ENCODE measurements at places on chromosomes 11 and 22. TPM values are rescaled to one million over a fixed set of nuclear protein-coding genes. Genes with fewer than 3 reads are reported as not detected.

DNA sequence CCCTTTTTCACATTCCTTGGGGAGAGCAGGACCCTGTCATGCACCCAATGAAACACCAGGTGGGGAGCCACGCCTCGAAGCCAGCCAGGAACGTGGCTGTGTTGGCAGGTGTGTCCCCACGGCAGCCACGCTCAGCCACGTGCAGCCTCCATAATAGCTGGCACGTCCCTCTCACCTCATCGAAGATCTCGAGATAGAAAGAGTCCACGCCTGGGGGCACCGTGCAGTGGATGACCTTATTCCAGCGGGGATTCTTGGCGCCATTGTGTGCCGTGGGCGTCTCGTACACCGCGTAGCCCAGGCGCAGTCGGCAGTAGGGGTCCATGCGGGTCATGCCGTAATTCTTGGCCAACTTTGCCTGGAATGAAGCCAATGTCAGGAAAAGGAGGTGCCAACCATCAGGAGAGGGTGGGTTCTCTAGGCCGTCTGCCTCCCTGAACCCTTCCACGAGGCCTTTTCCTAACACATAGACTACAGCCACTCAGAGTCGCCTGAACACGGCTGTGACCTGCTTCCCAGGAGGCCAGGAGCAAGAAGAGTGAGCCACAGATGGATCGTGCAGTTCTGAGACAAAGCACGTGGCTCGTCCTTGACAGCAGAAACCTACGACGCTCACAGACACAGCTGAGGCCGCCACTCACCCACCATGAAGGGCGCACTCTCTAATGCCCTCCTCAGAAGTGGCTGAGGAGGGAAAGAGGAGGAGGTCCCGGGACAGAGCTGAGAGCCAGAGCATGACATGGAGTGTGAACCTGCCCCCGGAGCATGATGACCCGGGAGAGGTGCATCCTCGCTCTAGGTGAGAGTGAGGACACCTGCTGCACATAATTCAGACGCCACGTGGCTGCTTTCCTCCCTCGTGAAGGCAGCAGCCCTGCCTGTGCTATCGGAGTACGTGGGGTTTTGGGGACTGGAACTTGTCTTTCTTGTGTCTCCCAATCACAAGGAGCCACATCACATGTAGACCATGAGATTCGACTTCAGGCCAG, 19.1 kb downstream of the TOLLIP start:
- DNase-seq: no peak

GRCh38 chr11:67398661-67399563, 2.7 kb downstream of the PPP1CA start:
- no peak for DNase-seq

The KCNJ4 gene
- not detected for total RNA-seq

DNA sequence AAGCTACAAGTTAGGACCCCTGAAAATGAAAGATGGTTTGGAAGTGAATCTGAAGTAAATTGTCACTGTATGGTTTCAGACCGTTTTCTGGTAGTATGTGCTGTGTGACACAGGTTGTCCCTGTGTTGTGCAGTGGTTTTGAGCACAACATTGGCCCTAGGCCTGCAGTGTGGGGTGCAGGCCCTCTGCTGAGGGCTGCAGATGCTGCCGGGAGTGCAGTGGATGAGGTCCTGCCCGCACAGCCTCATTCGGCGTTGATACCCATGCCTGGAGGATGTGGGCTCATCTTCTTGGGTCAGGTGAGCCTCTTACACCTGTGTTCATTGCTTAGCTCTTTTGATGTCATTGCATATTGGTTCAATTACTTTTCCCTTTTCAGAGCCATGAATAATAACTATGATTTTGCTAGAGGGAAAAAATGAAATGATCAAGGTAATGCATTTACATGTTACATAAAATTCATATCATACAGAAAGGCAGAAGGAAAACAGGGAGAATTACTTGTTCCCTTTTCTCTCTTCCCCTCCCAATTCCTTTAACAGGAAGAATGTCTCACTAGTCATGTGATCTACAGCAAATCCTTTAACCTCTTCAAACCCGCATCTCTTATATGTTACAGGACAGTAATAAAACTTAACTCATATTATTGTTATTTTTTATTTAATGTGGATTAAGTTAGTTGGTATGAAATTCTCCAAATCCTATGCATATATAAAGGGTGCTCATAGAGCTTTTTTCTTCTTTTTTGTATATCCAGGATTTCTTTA, 48.7 kb downstream of the PTPRJ start:
- DNase-seq: no peak

GRCh38 chr22:33844273-33844672, 76.0 kb downstream of the LARGE1 start:
- DNase-seq: no peak

DNA sequence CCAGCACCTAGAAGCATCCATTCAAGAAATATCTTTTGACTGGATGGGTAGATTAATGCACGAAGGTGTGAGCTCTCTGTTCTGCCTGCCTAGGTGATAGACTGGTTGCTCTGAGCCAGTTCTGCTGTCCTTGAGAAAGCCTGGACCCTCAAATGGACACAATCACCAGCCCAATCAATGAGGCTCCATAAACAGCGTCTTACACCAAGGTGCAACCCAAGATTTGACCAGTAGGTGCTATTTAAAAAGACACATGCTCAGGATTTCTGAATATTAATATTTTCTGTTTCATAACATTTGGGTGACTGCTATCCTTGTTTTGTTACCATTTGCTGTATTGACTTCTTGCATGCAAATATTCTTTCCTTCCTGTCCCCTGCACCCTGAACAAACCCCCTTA, 39.0 kb downstream of the PAMR1 start:
- no peak for DNase-seq

Measured in stomach (tissue), 19 donors.